ENCODE measurements at places on chromosomes 1 and 21.

DNA sequence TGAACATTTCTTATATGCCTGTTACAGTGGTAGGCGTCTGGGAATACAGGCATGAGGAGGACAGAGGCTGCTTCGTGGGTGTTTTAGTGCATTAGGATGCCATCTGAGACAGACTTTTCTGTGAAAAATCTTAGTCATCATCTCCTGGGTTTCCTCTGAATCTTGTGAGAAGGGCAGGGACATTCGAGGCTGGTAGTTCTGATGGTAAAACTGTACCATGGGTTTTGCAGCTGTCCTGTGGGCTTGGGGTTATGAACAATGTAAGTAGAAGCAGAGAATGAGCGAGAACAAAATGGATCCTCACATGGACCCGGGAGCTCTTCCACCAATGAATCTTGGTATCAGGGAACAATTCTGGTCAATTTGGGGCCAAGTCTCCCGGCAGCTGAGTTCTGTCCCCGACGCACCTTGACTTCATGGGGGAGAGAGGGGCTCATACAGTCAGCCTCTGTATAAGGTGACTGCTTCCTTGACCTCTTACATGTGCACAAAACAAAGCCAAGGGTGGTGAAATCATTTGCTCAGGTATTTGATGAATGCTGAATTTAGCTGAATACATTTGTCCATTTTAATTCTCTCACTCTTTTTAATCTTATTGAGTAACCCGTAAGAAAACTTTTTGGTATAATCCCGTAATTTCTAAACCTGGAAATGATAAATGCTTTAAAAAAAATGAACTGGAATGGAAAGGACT is 63.6 kb upstream of the ERRFI1 start:
- DNase-seq, result no peak

DNA sequence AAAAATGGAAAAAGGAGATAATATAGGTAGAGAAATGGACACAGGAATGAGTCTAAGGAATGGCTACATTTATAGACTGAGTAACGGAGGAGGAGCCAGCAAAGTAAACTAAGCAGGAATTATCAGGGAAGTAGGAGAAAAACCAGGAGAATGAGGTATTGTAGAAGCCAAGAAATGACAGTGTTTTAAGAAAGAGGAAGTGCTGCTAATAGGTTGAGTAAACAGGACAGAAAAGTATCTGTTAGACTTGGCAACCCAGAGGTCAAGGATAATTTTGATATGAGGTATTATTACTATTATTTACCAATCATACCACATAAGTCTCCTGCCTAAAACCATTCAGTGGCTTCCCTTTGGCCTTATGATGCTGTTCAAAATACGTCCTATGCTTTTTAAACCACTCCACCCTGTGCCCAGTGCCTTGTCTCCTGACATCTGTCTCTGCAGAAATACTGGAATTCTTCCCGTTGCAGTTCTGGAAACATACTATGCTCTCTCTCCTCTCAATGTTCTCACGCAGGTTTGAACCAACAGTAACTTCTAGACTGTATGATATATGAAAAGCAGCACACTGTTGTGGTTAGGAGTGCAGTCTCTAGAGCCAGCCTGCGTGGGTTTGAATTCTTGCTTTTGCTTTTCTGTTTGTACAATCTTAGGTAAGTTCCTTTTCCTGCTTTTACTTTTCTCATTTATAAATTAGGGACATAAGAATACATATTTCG is 24.6 kb upstream of the NEK7 start:
- DNase-seq, result no peak

GRCh38 chr21:39340687-39341086 is 8.2 kb downstream of the HMGN1 start:
- DNase-seq, result no peak

GRCh38 chr1:12197483-12197880 is 30.7 kb downstream of the TNFRSF1B start:
- no peak for DNase-seq

- DNase-seq, result no peak
Observed at GRCh38 chr1:180615493-180616290, 16.1 kb upstream of the XPR1 start.

DNA sequence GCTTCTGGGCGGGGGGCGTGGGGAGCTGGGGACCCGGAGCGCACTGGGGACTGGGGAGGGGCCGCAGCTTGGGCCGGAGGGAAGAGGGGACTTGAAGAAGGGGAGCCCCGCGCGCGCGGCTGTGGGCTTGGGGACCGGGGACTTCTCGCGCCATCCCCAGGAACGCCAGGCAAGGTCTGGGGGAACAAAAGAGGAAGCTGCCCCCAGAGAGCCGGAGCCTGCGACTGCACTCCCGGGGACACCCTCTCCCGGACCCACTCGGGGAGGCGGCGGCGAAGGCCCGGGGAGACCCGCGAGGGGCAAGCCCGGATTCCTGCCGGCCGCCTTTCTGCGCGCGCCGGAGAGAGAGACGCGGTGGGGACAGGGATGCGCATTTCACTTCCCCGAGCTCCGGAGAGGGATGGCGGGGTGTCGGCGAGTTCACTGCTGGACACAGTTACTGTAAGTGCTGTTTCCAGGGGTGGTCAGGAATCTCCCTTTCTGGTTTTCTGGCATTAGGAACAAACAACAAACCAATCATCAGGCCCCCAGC is 732 bp downstream of the ABCG1 start:
- peak; percentile 18 for DNase-seq

GRCh38 chr1:78620666-78621065 is 418 bp downstream of the IFI44L start:
- no peak for DNase-seq

DNA sequence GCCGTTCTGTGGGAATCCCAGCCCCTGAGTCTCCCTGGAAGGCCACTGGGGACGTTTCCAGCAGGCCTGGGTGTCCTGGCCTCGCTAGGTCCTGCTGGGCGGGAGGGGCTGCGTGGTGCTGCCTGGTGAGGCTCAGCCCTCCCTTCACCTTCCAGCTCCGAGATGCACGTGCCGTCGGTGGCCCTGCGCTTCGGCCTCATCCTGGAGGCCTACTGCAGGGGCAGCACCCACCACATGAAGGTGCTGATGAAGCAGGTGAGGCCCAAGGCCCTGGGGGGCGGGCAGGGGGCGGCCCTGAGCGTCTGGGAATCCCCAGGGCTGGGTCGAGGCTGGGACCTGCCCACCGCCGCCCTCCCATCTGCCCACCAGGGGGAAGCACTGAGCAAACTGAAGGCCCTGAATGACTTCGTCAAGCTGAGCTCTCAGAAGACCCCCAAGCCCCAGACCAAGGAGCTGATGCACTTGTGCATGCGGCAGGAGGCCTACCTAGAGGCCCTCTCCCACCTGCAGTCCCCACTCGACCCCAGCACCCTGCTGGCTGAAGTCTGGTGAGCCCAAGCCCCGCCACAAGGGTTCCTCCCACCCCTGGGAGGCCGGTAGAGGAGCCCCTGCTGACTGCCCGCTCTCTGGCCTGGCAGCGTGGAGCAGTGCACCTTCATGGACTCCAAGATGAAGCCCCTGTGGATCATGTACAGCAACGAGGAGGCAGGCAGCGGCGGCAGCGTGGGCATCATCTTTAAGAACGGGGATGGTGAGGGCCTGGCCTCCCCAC is 70.3 kb downstream of the PIK3CD start:
- DNase-seq, result no peak

DNA sequence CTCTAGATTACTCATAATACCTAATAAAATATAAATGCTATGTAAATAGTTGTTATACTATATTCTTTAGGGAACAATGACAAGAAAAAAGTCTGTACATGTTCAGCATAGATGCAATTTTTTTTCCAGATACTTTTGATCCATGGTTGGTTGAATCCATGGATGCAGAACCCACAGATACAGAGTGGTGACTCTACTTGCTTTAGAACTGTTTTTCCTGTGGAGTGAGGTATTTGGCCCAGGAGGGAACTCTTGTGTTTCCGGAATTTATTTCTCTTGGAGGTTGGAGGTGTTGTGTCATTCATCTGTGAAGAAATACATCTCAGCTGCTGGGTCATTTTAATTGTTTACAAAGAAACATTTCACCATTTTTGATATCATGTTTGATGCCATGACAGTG is 28.7 kb downstream of the TMEM200B start:
- DNase-seq, result no peak

DNA sequence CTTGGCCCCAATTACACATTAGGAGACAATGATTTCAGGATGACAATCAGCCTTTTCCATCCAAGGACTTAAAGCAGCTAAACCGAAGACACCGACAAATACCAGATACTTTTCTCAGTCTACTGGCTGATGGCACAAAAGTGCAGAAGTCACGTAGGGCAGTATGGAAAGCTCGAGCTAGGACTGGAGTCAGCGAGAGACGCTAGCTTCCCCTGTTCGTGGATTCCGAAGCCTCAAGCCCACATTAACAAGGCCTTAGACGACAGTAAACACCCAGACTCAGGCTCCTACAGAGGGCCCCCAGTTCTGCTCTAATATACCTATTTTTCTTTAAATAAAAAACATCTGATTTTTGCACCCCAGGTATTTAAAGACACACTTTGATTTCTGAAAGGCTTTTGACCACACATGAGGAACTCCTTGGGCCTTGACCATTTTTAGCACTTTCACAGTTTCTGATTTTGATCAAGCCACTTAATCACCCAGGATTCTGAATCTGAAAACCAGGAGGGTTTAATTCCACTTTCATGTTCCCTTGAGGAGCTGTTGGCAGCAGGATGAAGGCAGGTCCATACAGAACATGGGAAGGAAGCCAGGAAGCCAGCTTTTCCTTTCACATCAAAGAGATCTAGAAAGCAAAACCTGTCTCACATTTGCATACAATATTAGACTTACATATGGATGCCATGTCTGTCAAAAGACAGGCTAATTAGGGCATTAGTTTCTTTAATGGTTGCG is 204.1 kb downstream of the GABPA start:
- no peak for DNase-seq

DNA sequence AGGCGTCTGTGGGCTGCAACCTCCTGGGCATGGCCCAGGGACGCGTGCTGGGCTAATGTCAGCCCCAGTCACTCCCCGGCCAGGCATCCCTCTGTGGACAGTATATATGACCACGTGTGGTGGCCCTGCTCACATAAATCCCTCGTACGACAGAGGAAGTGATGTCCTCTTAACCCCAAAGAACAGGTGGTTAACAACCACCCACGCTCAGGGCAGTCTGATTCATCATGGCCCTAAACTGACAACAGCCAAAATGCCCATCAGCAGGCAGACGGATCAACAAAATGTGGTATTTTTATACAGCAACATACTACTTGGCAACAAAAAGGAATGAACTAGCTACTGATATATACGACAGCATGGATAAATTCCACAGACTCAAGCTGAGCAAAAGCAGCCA is 51.0 kb downstream of the ECE1 start:
- no peak for DNase-seq

Data from lung (tissue), 17 donors.